ENCODE measurements at places on chromosomes 3 and 15.
A peak's percentile ranks its signal among the peaks of the same experiment; 100 is the strongest.

DNA sequence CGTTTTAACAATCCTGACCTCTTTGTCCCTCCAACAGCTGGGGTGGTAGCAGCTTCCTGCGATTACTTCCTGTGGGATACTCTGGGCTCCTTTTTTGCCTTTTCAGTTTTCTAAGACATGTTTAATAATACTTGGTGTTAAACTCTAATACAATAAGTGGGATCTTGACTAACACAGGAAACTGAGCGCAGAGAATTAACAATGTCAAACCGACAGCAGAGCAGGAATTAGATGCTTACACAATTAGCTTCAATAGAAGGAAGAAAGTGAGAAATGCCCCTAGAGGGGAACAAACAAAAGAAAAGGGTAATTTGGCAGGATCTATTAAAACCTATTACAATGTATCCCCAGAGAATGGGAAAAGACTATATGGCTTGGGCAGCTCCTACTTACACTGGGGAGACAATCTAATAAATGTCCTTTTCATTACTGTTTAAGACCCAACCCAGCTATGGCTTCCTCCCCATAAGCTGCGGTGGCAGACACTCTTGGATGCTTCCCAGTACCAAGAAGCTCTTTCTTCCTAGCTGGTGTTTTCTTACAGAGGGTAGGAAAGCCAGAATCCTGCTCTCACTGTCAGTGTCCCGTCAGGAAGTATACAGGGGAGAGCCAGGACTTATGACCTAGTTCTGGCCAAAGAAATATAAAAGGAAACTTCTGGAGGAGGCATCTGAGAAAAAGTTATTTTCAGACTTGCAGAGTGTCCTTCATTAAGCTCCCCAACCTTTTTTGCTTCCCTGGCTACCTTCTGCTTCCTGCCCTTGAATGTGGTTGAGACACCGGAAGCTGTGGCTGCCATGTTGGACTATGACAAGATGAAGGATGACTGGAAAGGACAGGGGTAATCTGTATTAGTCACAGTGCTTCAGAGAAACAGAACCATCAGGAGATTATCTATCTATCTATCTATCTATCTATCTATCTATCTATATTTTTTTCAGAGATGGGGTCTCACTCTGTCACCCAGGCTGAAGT is 194.1 kb upstream of the KBTBD8 start:
- DNase-seq: no peak

DNA sequence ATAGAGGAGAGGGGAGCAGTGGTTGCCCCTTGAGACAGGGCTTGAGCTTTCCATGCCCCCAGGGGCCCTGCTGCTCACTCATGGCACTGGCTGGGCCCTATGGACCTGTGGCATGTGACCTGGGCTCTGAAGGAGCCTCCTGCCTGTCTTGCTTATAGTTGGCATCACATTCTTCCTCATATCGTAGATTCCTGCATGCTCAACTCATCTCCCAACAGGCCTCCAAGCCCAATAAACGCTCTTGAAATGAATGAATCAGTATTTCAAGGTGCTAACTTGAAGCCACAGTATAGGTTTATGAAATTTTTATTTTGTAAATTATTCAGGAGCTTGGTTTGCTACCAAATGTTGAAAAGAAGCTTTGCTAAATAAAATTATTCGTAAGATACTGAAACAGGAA is 93.3 kb upstream of the SLC7A14 start:
- DNase-seq: no peak

GRCh38 chr15:40055576-40056293 is 16.8 kb upstream of the SRP14 start:
- DNase-seq: no peak

GRCh38 chr15:74200412-74200815 is 2.2 kb downstream of the STRA6 start:
- DNase-seq: peak; percentile 87

DNA sequence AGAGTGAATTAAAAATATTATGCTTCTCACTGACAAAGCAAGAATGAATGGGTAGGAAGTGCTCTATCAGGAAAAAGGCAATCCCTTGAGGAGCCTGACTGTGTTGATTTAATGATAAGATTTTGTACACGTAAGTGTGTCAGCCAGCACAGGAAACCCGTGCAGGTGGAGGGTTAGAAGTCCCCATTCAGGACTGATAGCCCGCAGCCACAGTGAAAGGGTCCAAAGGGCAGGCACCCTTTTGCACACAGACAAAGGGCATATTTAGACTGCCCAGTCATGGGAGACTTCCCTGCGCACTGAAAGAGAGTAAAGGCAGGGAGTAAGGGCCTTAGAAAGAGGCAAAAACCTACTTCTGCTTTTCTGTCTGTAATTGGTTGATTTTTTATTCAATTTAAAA is 26.4 kb upstream of the SKIL start:
- DNase-seq: no peak

DNA sequence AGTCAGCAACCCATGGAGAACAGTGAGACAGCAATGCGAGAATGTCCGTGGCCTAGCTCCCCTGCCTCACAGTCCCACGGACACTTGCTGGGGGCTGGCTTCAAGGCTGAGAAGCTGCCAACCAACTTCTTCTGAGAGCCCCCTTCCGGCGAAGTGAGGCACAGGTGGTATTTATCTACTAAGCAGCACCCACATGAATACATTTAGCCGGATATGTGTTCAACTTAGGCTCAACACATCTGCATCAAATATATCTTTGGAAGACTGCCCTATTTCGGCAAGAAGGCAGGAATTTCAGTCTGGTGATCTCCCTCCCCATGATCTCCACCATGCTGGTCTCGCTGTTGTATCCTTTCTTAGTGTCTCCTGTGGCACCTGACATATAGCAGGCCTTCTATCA is 340.9 kb upstream of the NR2E3 start:
- DNase-seq: peak; percentile 6

DNA sequence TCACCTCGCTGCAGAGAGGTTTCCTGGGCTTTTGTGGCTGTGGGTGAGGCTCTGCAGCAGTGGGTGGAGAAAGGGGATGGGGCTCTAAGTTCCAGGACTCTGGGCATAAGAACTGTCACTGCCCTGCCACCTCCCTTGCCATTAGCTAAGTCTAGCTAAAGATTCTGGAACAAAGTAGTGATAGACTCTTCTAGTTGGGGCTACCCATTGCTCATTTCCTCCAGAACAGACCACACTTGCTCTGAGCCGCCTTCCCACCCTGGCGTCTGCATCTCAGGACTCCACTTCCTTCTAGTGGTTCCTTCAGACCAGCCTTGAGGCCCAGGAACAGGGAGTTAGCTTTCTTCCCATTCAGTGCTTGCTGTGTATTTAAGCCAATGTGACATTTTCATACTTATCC is 7.5 kb downstream of the ARHGAP31 start:
- DNase-seq: no peak

DNA sequence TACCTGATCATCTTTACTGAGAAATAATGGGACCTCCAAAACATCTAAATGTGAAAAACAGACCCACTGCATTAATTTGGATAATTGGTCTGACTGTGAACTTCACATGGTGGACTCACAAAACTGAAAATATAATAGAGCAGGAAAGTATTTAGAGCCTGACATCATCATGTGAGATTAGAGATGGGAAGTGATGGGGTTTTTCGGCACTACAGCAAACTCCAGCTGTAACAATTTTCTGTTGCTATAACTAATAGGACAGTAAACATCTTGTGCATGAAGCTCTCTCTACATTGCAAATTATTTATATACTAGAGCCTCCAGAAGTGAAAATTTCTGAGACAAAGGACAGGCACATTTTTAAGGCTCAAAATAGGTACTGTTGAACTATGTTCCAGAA is 32.2 kb downstream of the VEPH1 start:
- DNase-seq: no peak

DNA sequence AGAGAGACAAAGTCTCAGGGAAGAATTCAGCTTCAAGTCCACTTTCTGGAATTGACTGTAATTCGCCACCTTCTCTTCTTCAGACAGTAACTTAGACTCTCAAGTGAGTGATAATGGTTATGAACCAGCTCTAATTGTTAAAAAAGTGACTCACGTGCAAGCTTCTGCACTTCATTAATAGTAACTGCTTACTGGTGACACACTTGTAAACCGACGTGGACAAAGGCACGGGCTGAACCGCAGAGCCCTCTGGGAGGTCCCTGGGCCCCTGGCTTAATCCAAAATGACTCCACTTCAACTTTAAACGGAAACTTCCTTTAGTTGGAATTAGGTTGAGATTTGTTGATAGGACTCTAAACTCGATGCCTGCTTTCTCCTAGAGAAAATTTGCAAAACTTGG is 17.0 kb downstream of the MUC4 start:
- DNase-seq: no peak
